ENCODE measurements at places on chromosomes 16 and 17.

GRCh38 chr16:4175849-4176248 is 59.6 kb upstream of the ADCY9 start:
- DNase-seq = no peak

- DNase-seq = no peak
These were observed 6.8 kb downstream of the CIBAR2 start for GRCh38 chr16:85105475-85105874.

GRCh38 chr17:67411397-67411796 is 34.3 kb downstream of the PITPNC1 start:
- DNase-seq = no peak

GRCh38 chr17:5122586-5123342 is 6.9 kb downstream of the USP6 start:
- peak; percentile 86 for DNase-seq

GRCh38 chr16:466651-467050 is 41.2 kb downstream of the RAB11FIP3 start:
- no peak for DNase-seq

- no peak for DNase-seq
These were observed 57.3 kb downstream of the TEX2 start for GRCh38 chr17:64205804-64206203.

- peak; percentile 99 for DNase-seq
These were observed 84.9 kb upstream of the CBX4 start for GRCh38 chr17:79923974-79924638.

DNA sequence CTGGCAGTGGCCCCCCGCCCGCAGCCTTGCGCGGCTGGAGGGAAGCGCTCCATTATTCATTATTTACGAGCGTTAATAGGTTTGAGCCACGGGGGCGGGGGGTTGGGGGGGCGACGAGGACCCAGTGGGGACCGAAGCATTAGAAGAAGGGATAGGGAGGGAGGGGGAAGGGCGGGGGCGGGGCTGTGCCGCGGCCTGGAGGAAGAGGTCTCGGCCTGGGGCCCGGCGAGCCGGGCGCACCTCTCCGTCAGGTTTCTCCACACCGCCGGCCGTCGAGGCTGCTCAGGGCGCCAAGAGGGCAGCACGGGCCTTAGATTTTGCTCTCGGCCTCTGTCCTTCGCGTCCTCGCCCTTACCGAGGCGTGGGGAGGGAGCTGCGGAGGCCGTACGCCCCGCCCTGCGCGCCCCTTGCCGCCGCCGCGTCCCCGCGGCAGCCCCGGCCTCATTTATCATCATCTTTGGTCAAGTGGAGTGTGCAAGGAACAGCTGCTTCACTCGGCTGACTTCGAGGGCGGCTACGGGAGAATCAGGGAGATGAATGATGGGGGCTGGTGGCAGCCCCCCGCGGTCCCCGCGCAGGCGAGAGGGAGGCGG is 54.2 kb downstream of the SREBF1 start:
- peak; percentile 90 for DNase-seq

- no peak for DNase-seq
These were observed 75.5 kb downstream of the GPRC5B start for GRCh38 chr16:19809121-19809635.

DNA sequence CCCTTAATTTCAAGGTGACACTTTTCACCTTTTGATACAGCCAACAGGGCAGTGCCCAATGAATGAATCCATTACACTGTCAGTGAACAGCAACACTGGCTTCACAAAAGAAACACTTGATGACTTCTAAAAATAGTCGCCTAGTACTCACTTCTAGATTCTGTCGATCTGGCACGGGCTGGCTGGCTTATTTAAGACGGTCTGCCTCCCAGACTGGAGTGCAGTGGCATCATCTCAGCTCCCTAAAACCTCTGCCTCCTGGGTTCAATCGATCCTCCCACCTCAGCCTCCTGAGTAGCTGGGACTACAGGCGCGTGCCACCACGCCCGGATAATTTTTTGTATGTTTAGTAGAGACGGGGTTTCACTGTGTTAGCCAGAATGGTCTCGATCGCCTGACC is 1.9 kb downstream of the NDUFAB1 start:
- DNase-seq = no peak

GRCh38 chr16:81443688-81444447 is 740 bp upstream of the CMIP start:
- peak; percentile 71 for DNase-seq

GRCh38 chr16:56835320-56835719 is 29.7 kb upstream of the SLC12A3 start:
- DNase-seq = no peak

GRCh38 chr17:56186222-56186786 is 33.0 kb downstream of the ANKFN1 start:
- no peak for DNase-seq

- no peak for DNase-seq
These were observed 62.5 kb downstream of the LITAF start for GRCh38 chr16:11524098-11524760.

- DNase-seq = peak; percentile 81
These were observed 7.7 kb downstream of the BEAN1 start for GRCh38 chr16:66434619-66435430.

All from endodermal cell (in vitro differentiated cells).